ENCODE measurements at places on chromosomes 2 and 18.

- DNase-seq: no peak
These were observed 19.2 kb upstream of the TANK start for GRCh38 chr2:161141033-161141432.

DNA sequence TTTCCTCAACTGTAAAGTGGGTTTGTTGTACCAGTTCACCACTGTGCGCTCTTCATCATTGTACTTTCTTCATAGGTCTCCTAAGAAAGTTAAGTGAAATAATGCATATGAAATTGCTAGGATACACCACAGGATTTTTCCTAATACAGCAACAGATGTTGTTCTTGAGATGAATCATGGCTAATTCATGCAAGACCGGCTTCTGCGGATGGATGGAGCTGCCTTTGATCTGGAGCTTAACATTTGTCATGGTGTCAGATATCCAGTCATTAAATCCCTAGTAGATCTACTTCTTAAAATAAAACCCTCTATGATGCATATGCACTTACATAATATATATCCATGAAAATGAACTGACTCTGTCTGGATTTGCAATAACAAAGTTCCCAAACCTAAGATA is 114.1 kb downstream of the COL6A3 start:
- no peak for DNase-seq

DNA sequence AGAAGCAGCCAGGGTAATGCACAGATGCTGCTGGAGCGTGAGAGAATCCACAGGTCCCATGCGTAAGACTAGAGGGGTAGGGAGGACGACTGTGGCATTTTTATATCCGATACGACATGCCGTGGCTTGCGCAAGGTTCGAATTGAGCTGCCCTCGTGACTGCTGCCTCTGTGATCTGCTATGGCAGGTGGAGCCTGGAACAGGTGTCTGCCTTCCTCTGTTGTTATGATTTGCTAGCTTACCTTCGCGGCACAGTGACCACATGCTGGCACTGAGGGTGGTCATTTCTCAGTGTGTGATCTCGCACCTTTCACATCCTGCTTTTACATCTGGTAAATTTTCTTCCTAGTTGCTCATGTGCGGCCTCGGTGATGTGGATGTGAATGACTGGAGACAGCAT is 240.2 kb downstream of the ALPK2 start:
- DNase-seq: no peak

DNA sequence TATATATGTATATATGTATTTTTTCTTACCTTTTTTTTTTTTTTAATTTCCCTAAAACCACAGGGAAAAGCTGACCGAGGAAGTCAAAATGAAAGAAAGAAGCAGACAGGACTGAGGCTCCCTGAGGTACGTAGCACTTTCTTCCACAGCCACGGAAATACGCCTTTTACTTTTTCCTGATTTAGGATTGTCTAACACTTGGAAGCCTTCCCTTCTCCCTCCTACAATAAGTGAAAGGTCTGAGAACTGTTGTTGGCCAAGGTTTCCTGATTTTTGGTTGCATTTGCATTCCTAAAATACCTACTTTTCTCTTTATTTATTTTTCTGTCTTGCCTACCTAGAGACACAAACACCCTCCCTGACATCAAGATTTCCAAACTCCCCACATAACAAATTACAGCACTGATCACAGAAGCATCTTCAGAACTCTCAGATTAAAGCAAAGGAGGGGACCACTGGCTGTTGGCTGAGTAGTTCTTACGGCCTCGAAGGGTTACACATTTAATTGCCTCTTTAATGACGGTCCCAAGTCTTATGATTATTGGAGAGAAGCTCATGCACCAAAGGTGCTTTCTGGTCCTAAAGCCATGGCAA is 778.5 kb upstream of the FANCL start:
- no peak for DNase-seq

DNA sequence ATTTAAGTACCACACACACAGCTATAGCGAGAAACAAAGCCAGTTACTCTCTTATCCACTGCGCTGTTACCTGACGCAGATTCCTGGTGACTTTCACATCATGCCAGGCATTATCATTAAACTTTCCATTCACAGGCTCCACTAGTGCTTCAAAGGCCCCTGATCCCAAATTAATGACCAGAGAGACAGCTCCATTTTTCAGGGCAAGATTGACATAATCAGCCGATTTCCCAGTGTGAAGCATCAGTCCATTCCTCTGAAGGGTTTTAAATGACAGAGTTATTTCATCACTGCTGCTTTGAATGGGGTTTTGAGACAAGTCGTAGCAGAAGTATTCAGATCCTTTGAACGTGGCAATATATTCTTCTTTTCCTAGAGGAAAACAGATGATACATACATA is 408.7 kb downstream of the NRXN1 start:
- no peak for DNase-seq

DNA sequence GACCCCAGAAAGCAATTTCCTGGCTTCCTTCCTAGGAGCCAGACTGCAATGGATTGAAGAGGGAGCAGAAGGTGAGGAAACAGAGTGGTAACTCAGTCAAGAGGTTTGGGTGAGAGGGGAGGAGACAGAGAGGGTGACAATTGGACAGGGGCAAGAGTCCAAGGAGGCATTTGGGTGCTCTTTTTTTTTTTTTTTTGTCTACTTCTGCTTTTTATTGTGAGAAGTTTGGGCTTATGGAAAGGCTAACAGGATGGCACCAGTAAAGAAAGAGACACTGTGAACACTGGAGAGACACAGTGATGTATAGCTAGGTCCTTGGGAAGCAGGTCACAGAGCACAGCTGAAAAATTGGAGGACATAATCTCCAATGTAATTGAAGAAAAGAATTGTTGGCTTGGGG is 25.0 kb downstream of the CYBRD1 start:
- DNase-seq: no peak

DNA sequence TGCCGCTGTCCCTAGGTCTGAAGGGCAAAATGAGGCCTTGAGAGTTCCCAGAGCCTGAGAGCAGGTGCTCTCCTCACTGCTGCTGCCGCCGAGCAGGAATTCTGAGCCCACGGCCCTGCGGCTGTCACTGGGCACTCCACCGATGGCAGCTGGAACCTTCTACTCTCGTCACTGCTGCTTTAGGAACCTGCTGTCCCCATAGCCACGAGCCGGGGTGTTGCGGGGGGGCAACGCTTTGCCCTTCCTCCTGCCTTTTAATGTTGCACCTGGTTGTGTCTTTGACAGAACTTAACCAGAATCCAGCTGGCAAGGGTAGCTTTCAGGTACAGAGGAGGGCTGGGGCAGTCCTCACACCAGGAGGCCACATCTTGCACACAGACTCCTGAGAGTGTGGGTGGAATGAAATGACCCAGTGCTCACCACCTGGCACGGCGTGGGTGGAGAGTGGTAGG is 32.3 kb downstream of the NCK2 start:
- no peak for DNase-seq

DNA sequence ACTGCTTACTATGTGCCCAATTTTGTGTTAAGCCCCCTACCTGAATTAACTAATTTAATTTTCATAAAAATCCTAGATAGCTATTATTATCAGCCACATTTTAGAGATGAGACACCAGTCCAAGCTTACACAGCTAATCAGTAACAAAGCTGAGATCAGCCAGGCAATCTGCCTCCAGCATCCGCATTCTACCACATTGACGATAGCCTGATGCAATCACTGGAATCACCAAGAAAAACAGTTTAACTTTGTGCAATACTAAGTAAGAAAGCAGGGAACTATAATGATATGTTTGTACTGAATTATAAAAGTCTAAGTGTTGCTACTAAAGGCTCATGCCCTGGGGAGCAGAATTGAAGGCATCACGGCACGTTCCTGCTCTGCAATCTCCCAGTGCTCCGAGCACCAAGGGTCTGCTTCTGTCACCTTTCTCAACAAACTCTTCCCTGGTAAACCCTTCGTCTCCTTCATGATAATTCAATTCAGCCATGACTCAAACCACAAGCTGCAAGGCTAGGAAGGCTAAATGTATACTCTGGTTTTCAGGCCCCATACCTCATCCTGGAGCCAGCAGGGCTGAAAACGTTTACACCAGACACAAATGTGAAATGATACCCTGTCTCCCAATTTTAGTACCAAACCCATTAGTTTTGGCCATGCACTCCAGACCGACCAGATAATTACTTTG is 19.4 kb downstream of the KANSL3 start:
- DNase-seq: no peak

GRCh38 chr2:45745231-45745630 is 93.8 kb downstream of the PRKCE start:
- DNase-seq: no peak

DNA sequence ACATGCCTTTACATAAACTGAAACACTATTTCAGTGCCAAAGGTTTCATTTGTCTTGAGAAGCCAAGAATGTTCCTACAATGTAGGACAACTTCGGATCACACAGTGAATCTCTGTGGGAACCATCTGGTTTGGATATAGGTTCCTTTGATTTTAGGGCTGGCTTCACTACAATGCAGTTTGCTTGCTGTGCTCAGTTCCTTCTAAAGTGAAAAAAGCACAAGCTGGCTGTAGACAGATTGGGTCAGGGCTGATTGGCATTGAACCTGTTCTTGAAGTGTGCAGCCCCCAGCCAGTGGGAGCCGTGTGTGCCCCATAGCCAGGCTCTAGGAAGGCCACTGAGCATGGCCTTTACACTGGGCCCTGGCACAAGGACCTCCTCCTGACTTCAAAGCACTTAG is 167.9 kb upstream of the HNRNPA3 start:
- no peak for DNase-seq

- no peak for DNase-seq
These were observed 14.5 kb downstream of the OSBPL6 start for GRCh38 chr2:178208817-178209216.

- DNase-seq: no peak
These were observed 89.3 kb downstream of the SPP2 start for GRCh38 chr2:234139755-234140154.

DNA sequence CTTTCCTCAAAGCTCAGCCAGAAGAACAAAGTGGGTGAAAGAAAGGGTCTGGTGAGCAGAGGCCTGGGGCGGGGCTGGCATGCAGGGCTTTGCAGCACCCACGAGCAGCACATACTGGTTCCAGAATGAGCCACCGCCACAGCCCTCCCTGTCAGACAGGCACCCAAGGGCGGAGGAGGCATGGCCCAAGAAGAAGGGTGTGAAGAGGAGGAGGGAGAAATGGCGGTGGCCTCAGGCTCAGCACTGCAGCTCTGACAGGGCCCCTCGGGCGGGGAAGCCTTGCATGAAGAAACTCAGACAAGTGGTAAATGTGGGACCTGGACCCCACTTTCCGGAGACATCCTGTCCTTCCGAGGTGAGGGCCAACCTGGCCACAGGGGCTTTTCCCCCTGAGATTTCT is 15.7 kb downstream of the FAM228A start:
- no peak for DNase-seq

DNA sequence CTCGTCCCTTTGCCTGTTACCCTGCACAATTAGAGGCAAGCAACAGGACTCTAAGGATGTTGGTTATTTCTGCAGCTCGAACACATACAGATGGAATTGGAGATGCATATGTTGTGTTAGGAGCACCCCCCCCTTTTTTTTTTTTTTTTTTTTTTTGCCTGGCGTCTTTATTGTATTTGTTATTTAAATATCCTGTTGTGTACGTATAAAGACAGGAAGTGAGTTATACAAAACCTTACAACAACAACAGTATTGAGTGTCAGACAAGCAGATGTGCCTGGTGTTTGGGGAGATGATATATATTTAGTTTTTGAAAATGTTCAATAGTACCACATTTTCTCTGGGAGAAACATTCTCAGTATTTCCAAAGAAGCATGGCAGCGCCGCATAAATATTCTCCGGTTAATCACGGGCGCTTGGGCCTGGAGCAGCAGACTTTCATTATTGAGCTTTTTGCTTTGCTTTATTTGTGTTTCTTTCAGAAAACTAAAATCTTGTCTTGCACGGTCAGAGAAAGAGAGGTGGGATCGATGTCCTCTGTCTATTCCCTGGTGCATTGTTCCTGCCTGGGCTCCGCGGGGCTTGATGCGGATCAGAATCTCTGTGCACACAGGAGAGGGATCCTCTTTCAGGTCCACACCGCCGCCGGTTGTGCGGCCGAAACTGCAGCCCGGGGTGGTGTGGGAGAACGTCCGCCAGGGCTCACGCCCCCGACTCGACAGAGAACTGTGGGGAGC is 23.2 kb upstream of the ZNF516 start:
- no peak for DNase-seq

GRCh38 chr2:219626540-219626939 is 890 bp upstream of the SLC4A3 start:
- DNase-seq: no peak

- no peak for DNase-seq
These were observed 129.2 kb downstream of the HNMT start for GRCh38 chr2:138093455-138093854.

GRCh38 chr18:6741232-6741663 is 11.7 kb downstream of the ARHGAP28 start:
- no peak for DNase-seq

Measured in GM13977 (cell line).